ENCODE measurements at places on chromosomes 12 and 14.
A peak's percentile ranks its signal among the peaks of the same experiment; 100 is the strongest.

- DNase-seq: no peak
Measured at GRCh38 chr12:118743896-118744700, 237.2 kb upstream of the SRRM4 start.

GRCh38 chr12:89247541-89247942 lies 104.8 kb downstream of the DUSP6 start:
- no peak for DNase-seq

GRCh38 chr12:94266796-94267536 lies 118.6 kb downstream of the PLXNC1 start:
- DNase-seq: no peak

GRCh38 chr12:4506430-4506829 lies 32.3 kb upstream of the RAD51AP1 start:
- no peak for DNase-seq

DNA sequence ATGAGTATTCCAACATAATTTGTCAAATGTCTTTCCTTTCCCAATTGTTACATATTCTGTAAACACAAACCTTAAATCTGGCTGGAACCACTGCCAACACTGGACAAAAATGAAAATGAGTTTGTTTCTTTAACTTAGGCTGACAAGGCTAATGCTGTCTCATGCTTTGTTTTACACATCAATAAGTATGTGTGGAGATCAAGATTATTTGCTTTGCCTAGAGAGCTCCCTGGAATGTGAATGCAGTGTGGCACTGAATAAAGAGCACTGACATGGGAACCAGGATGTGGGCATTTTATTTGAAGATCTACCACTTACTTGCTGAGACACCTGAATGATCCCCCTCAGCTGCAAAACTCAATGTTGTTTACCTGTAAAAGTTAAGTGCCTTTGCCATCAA lies 61.7 kb downstream of the RALGAPA1 start:
- no peak for DNase-seq

GRCh38 chr12:62618319-62618718 lies 151.7 kb downstream of the MON2 start:
- no peak for DNase-seq

DNA sequence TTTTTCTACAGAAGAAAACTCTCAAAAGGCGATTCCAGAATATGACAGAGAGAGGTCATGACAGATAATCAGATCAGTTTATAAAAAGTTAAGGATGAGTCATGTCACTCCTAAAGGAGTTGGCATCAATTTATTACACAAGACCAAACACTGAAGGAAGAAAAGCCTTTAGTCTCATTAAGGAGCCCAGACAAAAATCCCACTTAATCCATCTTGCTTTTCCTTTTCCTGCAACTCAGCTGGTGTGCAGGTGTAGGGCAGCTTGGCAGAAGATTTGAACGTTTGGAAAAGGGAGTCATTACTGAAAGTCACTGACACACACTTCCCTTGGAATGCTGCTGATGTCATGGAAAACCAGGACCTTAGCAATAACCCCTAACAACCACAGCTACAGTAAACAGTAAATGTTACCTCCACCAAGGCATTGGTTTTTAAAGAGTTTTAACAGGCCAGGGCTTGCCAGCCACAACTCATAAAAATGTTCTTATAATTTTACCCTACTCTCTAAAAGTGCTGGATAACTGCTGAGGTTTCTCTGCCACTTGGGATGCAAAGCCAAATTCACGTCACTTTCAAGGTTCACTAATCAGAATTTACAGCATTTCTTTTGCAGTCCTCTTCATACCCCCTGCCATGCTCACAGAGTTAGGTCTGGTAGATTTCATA lies 320.6 kb downstream of the RAD51B start:
- no peak for DNase-seq

DNA sequence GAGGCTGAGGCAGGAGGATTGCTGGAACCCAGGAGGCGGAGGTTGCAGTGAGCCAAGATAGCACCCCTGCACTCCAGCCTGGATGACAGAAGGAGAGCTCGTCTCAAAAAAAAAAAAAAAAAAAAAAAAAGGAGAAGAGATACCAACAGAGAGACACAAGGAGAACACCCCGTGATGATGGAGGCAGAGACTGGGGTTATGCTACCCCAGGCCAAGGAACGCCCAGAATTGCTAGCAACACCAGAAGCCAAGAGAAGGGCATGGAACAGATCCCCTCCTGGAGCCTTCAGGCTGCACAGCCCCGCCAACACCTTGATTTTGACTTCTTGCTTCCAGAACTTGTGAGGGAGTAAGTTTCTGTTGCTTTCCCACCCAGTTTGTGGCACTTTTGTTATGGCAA lies 148.0 kb upstream of the FOXN3 start:
- no peak for DNase-seq

DNA sequence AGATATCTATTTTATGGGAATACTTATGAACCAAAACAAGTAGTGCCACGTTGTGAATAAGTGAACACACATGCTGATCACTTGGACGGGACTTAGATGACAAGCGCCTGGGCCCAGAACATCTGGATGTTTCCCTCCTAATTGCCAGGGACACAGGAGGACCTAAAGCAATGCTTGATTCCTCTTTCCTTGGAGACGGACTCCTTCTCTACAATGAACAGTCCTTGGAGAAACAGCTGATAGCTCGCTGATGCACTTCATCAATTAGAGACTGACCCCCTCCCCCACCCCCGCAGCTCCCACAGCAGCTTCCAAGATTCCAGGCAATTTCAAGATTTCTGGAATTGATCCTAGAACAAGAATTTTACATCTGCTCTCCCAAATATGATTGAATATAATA lies 86.4 kb downstream of the ST8SIA1 start:
- DNase-seq: no peak

DNA sequence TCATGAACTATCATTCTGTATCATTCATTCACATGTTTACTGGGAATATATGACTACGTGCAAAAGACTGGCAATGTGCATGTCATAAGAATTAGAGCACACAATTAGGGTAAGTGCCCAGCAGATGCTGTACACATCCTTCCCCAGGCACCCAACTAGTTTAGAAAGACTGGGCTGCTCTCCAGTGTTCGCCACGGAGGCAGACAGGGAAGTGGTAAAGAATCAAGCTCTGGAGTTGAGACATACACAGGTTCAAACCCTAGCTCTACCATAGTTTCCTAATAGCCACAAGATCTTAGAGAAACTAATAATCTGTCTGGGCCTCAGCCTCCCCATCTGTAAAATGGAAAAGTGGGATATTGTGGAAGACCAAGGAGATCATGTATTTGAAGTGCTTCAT lies 6.8 kb downstream of the TMCC3 start:
- peak; percentile 65 for DNase-seq

- DNase-seq: no peak
Measured at GRCh38 chr12:8950221-8950527, 729 bp upstream of the M6PR start.
